ENCODE measurements at places on chromosomes 3 and 15.

- DNase-seq: no peak
These were observed 245.5 kb downstream of the EPHB1 start for GRCh38 chr3:135040321-135041240.

DNA sequence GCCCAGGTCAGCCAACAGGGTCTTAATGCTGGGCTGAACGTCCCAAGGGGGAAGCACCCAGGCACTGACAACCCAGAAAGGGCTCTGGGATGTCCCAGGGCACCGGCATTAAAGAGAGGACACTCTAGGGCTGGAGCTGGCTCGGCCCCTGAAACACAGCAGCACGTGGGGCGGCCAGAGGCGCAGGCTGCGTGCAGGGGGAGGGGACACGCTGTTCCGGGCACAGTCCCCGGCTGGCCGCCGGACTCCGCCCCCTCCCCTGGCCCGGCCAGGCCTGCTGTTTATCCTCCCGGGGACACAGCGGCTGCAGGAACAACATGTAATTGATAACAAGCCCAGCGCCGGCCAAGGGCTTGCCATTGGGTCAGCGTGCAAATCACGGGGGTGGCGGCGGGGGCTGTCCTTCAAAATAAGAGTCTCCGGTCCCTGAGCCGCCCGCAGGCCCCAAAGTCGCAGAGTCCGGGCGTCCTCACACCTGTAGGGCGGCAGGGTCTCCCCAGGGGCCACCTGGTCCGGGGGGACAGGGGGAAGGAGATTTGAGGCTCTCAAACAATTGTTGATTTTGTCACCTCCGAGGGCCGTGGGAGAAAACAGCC is 1.3 kb downstream of the KLF15 start:
- DNase-seq: no peak

GRCh38 chr15:22944651-22945050 is 35.5 kb downstream of the CYFIP1 start:
- no peak for DNase-seq

GRCh38 chr3:151445273-151446001 is 15.4 kb downstream of the IGSF10 start:
- DNase-seq: no peak

- DNase-seq: no peak
These were observed 29.8 kb upstream of the APOD start for GRCh38 chr3:195613468-195614069.

DNA sequence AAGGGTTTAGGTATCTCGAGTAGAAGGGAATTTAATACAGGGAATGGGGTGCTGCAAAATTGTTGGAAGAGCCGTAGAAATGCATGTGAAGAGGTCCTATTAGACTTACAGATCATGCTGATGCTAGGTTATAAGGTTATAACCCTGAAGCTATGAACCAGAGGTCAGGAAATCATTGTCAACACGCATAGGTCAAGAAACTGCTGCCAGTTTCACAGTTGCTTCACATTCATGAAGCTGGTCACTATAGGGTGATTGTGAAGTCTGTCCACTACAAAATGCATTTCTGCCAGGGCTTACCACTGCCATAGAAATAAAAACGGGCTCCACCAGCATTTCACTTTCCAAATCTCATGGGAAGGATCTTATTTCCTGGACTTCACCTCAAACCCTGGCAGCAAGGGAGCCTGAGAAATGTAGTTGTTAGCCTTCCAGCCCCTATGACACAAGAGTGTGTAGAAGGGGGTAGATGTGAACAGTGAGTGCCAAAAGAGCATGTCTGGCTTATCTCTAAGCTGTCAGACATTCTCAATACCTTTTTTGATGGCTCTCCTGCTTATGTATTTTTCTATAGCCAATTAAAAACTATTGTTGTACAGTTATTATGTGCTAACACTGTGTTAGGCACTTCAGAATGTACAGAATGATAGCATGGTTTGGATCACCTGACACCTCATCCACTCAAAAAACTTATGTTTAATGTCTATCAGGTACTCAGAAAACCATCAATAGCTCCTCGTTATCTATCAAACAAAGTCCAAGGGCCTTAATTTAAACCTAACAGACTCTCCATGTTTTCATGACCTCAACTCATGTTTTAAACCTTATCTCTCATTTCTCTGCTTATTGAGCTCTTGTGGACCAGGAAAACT is 148.3 kb upstream of the TSC22D2 start:
- DNase-seq: no peak

DNA sequence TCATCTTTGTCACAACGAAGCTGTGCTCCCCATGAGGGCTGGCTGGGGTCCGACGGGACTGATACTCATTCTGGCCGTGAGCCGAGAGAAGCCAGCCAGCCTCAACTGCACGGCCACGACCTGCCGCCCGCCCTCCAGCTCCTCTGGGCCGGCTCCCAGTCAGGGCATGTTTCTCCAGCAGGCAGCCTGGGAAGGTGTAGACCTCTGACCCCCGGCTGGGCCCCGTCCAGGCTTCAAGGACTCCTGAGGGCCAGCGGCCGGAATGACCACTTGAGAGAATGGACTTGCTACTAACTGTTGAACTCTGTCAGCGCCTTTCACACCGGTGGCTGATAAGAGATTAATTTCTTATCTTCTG is 18.1 kb upstream of the MUC4 start:
- no peak for DNase-seq

DNA sequence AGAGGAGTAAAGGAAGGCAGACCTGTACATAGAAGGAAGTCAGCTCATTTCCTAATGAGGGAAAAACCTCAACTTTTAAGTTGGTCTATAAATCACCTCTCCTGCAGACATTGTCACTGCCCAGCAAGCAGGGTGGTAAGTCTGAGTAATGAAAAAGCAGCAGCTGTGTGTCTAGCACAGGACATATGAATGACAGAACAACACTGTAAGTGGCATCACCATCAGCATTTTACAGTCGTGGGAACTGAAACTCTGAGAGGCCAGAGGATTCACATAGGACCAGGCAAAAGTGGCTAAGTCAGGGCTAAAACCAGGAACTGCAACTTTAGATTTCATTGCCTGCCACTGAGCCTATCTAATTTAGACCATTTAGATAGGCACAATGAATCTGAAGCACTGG is 235.6 kb downstream of the CLSTN2 start:
- DNase-seq: no peak

- DNase-seq: no peak
These were observed 878.8 kb downstream of the NAALADL2 start for GRCh38 chr3:175737646-175738572.

GRCh38 chr3:8516047-8516661 is 14.5 kb downstream of the LMCD1 start:
- DNase-seq: no peak

GRCh38 chr3:186782542-186783057 is 777 bp upstream of the EIF4A2 start:
- DNase-seq: no peak

- no peak for DNase-seq
These were observed 48.9 kb upstream of the ACTL6A start for GRCh38 chr3:179513862-179514261.

DNA sequence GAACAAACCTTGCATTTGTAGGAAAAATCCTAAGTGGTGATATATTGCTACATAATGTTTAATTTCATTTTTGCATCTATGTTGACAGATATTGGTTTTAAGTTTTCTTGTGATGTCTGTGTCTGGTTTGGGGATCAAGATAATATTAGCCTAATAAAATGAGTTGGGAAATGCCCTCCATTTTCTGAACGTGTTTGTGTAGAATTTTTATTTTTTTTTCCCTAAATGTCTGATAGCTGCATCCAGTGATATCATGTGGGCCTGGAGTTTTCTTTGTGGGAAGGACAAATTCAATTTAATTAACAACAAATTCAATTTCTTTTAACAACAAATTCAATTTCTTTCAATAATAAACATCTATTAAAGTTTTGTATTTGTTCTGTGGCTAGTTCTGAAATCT is 35.1 kb downstream of the NEDD4 start:
- no peak for DNase-seq

- DNase-seq: no peak
These were observed 712.7 kb upstream of the LMCD1 start for GRCh38 chr3:7788881-7789280.

GRCh38 chr15:48406911-48407310 is 75.7 kb downstream of the DUT start:
- no peak for DNase-seq

GRCh38 chr15:94451466-94451865 is 220.1 kb downstream of the MCTP2 start:
- DNase-seq: no peak

DNA sequence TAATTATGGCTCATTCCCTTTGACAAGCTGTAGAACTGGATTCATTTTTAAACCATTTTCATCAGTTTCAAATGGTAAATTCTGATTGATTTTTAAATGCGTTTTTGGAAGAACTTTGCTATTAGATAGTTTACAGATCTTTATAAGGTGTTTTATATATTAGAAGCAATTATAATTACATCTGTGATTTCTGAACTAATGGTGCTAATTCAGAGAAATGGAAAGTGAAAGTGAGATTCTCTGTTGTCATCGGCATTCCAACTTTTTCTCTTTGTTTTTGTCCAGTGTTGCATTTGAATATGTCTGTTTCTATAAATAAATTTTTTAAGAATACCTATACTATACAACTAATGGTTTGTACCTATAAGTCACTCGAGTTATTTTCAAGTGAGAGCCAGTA is 62.7 kb downstream of the PXYLP1 start:
- no peak for DNase-seq

DNA sequence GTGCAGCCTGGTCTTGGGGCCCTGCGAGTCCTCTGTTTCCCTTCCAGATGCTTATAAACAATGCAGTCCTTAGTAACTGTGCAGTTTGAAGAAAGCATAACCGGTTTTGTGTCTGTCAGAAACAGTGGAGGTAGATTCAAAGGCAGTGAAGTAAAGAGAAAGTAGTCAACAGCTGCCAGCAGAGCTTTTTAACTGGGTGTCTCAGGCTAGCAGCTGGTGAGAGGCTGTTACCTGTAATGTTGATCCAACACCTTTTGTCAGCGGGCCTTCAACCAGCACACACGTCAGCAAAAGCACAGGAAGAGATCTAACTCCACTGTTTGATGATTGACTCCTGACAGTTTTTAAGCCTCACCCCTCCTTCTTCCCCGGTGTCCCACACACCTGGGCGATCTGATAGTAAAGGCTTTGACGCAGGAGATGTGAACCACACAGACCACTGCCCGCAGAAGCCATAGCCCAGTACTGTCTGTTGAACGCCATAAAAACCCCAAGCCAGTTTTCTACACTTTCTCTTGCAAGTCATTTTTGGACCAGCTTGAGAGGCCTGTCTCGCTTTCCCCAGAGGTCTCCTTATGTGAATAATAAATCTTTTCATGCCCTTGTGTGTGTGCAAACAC is 178.0 kb downstream of the FMN1 start:
- DNase-seq: no peak

DNA sequence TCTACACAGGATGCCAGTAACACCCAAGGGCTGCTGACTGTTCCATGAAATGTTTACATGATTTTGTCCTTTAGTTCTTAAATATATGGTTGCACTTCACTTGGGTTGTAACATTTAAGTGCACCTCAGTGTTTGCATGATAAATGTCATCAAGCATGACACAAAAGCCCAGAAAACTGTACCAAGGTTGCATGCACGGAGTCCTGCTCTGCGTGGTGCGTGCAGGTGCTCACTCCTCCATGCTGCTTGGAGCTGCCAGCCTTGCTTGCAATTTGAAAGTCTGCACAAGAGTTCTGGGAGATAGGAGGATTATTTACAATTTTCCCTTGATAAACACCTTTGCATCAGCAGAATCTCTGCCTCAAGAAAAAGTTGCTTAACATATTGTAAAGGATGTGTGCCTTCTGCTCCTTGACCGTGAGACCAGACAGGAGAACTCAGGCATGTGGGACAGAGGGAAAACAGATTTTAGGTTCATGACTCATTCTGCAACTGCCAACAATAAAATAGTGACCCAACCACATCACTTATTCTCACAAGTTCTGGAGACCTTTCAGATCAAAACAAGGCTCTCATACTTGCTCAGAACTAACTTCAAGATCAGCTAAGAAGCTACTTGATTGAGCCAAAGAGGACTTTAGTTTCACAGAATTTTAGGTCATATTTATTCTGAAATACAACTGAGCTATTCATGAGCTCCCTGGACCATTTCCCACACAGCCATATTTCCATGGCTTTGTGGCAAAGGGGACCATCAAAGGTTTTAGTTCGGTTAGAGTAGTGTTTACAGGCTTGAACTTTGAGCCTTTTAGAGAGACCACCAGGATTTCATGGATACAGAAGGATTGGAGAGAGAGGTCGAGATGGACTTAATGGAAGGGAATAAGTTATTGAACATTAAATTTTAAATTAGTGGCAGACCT is 128.4 kb upstream of the ZBED2 start:
- no peak for DNase-seq

GRCh38 chr3:171295484-171296373 is 164.5 kb downstream of the TNIK start:
- no peak for DNase-seq

DNA sequence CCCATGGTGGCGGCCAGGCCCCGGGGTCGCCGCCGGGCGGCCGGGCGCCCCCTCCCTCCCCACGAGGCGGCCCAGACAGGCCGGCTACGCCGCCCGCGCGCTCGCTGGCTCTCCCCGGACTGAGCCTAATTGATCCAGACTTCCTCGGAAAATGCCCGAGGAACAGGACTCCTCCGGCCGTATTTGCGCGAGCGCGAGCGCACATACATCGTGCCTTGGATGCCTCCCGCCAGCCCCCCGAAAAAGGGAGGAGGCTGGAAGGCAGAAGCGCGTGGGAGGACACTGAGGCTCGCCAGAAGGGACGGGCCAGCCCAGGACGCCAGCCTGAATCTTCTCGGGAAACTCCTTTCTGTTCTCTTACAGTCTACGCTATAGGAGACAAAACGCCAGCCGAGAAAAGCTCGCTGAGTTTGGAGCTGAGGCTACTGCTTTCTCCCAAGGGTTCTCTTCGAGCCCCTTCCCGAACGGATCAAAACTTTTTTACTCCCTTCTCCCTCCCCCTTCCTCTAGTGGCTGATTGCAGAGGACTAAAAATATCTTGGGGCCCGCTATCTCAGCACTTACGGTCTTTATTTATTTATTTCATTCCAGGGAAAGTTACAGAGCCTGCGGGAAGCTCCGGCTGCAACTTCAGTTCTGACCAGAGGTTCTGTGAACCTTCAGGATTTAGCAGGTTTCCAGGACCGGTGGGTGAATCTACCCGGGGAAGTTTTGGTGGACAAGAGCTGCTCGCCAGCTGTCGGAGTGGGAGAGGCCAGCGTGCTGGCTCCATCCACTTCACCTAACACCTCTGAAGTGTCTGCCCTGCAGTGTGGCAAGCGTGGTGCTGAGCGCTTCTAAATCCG is at the start of gene PDZRN3:
TSS of gene PDZRN3 (minus strand) at position 121 of the 845 bp plus-strand sequence.
- no peak for DNase-seq

DNA sequence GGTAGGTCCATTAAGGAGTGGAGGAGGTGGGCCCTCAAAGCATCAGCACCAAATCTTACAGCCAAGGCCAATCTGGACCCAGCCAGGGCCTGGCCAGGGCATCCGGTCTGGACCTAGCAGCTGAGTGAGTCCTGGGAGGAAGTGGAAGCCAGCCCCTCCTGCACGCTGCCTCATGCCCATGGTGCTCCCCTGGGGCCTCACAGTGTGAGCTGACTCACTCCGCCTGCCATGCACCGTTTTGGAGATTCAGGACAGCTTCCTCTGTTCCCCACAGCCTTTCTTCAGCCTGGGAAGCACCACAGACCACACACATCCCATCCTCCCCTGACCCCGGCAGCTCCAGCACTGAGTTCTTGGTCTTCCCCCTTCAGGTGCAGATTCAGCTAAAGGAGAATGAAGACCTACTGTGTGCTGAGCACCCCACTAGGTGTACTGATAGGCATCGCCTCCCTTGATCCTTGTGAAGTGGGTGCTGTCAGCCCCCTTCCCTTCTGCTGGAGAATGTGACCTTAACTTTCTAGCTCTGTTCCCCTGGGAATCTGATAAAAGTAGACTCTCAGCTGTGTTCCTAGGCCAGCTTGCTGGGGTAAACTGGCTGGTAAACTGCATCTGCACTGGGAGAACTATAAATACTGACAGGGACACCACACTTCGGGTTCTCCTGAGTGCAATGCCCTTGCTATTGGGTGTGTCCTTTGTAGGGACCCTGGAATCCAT is 36.8 kb upstream of the SEC13 start:
- DNase-seq: peak; percentile 85

Data from brain pericyte (primary cell).